ENCODE measurements at places on chromosomes 7 and 10. TPM values are rescaled to one million over a fixed set of nuclear protein-coding genes. Genes with fewer than 3 reads are reported as not detected.

SCRN1 gene
- 13.2 TPM for total RNA-seq

CPA2 gene
- not detected for total RNA-seq

GRCh38 chr7:93218997-93219827, 7.1 kb downstream of the HEPACAM2 start:
- no peak for DNase-seq

DNA sequence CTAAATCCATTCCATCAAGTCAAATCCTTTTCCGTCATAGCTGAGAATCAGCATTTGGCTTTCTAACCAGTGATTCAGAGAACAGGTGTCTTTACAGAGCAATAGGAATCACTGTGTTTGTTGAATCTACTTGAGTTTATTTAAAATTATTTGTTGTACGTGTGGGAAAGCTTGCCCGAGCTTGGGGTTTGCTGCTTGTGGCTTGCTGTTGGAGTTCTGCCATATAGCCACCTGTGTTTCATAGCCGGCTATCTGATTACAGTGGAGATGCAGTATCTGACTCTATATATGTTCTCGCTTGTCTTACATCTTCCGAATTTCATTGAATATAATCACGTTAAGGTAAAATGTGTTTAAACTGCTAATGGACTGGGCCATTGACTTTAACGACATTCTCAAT, 274.3 kb upstream of the MKI67 start:
- DNase-seq = no peak

GRCh38 chr10:49149881-49150280, 16.1 kb upstream of the FAM170B start:
- no peak for DNase-seq

DNA sequence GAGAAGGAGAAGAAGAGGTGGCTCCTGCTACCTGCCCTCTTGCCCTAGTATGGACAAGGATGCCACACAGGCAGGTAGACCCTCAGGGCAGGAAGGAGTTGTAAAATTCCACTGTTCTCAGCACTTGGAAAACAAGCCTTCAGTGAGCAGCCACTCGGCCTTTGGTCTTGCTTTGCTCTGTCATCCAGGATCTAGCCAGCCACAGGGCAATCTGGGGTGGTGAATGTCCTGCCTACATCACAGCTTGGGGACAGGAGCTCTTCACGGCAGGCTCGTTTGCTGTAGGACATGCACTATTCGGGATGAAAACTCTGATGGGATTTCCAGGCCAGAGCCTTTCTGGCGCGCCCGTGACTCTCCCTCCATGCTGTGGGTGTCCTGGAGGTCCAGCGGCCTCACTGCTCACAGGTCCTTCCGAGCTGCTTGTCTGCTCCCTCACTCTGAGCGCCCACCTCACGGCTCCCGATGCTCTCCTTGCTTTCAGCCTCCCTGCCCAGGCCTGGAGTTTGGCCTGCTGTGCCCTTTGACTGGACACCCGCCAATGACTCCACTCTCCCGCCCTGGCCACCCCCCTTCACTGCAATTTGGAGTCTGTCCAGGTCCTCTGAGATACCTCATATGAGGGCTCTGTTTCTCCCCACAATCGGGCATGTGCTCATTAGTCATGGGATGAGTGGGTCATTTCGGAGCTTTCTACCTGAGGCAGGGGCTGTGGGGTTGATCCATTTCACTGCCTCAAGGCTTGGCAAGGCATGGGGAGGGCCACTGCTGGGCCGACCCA, 227.2 kb upstream of the GRB10 start:
- DNase-seq = peak; percentile 61

- DNase-seq = no peak
Observed at GRCh38 chr10:101833466-101833865, 10.1 kb downstream of the KCNIP2 start.

GRCh38 chr10:549391-549790, 140.1 kb downstream of the DIP2C start:
- DNase-seq = no peak

DNA sequence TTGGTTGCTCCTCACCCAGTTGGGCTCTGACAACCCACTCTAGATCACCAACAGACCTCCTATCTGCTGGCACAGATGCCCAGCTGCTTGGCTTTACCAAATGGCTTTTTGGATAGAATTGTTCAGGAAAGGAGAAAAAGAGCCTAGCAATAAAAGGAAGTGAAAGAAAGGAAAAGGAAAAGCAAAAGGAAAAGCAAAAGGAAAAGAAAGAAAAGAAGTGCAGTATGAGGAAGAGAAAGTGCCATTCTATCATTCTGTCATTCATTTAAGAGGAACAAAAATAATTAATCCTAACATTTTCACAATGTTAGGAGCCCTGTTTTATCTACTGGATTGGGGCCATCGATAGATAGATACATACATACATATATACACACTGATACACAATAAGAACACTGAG, 353.6 kb downstream of the THSD7A start:
- DNase-seq = no peak

DNA sequence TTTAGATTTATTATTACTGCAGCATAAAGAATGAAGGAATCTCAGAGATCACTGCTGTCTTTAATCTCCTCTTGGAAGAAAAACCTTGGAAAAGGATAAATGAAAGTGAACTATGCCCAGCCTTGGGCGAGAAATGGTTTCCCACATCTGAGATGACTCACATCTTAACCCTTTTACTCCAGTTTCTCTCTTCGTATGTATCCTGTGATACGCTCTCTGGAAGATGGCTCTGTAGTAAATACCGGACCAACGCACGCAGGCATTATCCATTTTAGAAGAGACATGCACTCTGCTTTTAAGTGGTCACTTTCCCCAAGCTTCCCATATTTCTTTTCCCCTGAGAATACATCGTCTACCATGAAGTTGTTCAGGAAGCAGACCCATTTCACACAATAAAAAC, 207.3 kb upstream of the BMPER start:
- DNase-seq = no peak

- peak; percentile 12 for DNase-seq
Observed at GRCh38 chr10:132606536-132607316, 69.1 kb downstream of the INPP5A start.

DNA sequence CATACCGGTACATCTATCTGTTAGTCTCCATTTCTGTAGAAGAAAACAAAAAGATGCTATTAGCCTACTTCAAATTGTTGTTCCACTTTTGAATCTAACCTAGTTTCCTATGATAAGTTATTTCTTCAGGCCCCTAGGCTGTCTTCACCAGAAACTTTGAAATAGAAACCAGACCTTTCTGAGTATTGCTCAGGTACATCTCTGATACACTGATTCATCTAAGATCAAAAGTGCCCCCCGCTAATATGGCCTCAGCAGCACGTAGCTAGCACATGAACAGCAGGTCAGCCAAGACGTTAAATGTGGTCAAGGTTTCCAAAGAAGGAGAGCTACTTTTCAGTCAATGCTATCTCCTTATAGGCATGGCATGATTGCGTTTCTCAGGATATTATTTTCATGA, 23.6 kb downstream of the CTAGE6 start:
- no peak for DNase-seq

GRCh38 chr10:16809074-16809718, 8.0 kb downstream of the RSU1 start:
- no peak for DNase-seq

GRCh38 chr7:6165075-6165474, 107.3 kb downstream of the CYTH3 start:
- no peak for DNase-seq
